ENCODE measurements at places on chromosomes 1 and 21.

DNA sequence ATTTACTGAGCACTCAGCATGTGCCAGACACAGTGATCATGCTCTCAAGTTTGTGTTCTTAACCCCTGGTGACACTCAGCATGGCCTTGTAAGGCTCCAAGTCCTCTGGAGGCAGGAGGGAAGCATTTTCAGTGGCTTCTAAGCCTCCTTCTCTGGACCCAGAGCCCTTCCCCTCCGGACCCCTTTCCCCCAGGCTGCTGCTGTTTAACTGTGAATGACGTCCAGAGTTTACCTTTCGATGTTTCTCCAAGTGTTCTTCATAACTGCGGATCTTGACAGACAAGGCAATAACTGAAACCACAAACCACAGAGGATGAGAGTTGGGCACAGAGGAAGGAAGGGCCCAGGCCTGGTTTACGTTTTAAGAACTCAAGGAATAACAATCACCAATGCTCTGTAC is 6.5 kb downstream of the MRPS15 start:
- DNase-seq = no peak

DNA sequence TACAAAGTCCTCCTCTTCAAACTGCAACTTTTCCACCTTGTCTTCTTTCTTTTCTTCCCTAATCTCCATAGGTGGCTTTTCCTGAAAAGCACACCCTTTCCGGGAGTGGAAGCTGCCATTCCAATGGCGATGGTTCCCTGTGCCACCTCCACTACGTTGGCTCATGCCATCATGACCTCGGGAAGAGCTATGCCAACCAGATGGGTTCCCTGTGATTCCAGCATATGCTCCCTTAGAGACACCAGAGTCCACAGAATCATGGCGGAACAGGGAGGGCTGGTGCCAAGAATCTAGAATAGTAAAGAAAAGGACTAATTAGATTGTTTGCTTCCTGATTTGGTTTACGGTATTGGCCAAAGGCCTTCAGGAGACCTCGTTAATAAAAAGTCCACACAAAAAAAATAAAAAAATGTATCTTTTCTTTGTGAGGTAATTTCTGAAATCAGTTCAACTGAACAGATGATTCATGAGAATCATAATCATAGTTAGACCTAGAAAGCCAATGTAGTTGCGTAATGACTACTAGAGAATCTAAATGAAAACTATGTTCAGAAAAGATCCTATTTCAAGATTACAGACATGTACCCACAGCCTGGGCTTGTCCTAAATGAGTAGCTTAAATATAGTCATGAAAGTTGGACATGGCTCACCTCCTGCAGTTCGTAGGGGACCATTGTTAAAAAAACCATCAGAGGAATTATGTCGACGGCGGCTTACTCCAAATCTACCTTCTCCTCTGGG is 30.9 kb upstream of the CCDC17 start:
- no peak for DNase-seq

GRCh38 chr1:40076895-40077312 is 20.1 kb downstream of the PPT1 start:
- DNase-seq = no peak

GRCh38 chr1:211541278-211541677 is 37.7 kb downstream of the SLC30A1 start:
- DNase-seq = no peak

- DNase-seq = no peak
Measured at GRCh38 chr1:103220631-103221041, 112.3 kb upstream of the COL11A1 start.

GRCh38 chr1:27365372-27366112 is 1.2 kb downstream of the MAP3K6 start:
- DNase-seq = peak; percentile 71

DNA sequence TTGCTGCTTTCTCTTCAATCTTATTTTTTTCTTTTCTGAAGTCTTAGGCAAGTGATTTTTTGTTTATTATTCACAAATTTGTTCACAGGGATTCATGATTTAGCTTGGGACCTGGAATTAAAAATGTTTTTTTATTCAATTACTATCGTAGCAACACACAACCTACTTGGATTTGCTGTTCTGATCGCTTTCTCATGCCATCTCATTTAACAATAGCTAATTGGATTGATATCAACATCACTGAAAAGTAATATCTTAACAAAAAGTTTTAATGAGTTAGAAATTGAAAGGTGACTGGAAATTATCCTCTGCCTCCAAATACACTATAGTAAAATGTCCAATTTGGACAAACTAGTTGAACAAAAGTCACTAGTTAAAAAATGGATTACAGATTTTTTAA is 32.4 kb downstream of the MAP3K21 start:
- DNase-seq = no peak

DNA sequence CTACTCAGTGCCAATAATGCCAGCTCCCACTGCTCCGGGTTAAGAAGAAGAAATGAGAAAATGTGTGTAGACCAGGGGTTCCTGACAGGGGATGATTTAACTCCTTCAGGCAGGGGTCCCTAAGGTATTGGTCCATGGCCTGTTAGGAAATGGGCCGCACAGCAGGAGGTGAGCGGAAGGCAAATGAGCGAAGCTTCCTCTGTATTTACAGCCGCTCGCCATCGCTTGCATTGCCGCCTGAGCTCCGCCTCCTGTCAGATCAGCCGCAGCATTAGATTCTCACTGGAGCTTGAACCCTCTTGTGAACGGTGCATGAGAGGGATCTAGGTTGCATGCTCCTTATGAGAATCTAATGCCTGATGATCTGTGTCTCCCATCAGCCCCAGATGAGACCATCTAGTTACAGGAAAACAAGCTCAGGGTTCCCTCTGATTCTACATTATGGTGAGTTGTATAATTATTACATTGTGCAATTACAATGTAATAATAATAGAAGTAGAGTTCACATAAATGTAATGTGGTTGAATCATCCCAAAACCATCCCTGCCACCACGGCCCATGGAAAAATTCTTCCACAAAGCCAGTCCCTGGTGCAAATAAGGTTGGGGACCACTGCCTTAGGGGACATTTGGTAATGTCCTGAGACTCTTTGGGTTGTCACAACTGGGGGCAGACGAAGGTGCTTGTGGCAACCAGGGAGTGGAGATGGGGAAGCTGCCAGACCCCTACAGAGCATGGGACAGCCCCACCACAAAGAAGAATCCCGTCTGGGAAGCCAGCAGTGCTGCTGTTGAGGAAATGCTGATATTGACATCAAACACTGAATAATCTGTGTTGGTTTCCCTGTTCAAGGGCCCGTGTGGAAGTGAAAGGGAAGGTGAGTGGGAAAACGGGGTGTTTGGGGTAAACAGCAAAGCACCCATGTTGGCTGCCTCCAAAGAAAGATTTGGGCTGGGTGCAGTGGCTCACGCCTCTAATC is 60.8 kb downstream of the DHRS3 start:
- DNase-seq = no peak

DNA sequence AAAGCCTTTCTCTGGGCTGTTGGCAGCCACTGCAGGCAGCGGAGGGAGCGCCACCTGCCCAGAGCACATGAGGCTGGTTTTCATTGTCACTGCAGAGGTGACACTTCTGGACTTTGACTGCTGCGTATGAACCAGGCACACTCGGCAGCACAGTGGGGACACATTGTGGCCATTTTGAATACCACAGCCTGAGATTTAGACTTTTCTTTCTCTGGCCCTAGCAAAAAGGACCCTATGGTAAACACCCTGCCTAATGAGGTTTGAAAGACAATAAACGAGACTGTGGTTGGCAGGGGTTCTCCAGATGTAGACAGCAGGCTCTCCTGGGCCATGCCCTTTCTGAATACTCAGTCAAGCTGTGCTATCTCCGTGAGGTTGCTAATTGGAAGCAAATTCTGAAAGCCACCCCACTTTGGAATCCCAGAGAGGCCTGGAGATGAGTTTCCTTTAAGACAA is 12.0 kb upstream of the KCNE2 start:
- no peak for DNase-seq
